ENCODE measurements at places on chromosomes 13 and 19.
A peak's percentile ranks its signal among the peaks of the same experiment; 100 is the strongest.

DNA sequence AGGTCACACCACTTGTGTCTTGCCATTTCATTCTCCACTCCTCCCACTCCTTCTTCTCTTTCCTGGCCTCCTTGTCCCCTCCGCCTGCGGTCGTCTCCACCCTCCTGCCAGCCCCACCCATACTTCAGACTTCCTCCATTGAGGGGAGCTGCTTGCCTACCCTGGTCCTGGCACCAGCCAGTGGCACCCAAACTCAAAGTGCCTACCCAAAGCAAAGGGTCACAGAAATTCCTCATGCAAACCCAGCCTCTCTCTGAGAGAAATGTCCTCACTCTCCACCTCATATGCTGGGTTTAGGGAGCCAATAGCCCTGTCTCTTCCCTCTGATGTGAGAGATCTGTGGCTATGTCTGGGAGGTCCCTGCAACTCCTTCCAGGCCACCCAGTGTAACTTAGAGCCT lies 109.6 kb downstream of the TEX26 start:
- no peak for DNase-seq

GRCh38 chr13:51444922-51445321 lies 7.9 kb downstream of the INTS6 start:
- no peak for DNase-seq

- DNase-seq, result no peak
Measured at GRCh38 chr19:33206261-33207039, 12.3 kb downstream of the LRP3 start.

GRCh38 chr13:114054264-114054663 lies 78.2 kb downstream of the RASA3 start:
- no peak for DNase-seq

GRCh38 chr19:55179606-55180484 lies at the start of gene SYT5:
Gene SYT5, minus strand, starts transcription at chr19:55180289. Its CDS starts 1,248 bp downstream, at chr19:55179041.
- peak; percentile 62 for DNase-seq

GRCh38 chr13:39952249-39953233 lies 297.1 kb downstream of the COG6 start:
- no peak for DNase-seq

GRCh38 chr13:20923272-20923671 lies 20.7 kb upstream of the XPO4 start:
- DNase-seq, result no peak

DNA sequence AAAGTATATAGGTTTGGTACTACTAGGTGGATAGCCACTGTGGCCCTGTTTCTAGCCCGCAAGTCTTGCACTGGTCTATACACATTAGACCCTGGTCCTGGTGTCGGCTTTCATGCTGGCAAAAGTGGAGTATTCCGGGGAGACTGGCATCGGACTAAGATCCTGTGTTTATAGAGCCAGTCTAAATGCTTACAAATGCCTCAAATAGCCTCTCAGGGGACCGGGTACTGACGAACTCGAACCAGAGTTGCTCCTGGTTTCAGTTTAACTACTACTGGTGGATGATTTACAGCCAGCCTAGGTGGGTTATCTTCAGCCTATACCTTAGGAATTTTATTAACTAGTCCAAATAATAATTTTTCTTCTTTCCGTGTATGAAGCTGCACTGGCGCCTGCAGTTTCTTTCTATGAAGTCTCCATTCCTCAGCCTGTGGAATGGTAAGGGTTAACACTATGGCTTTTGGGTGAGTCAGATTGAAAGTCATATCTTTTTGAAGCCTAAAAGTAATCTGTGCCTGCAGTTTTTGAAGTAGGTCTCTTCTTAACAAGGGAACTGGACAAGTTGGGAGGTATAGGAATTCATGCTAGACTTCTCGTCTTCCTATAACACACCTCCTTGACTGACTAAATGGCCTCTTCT lies 51.3 kb downstream of the OR10H4 start:
- no peak for DNase-seq

DNA sequence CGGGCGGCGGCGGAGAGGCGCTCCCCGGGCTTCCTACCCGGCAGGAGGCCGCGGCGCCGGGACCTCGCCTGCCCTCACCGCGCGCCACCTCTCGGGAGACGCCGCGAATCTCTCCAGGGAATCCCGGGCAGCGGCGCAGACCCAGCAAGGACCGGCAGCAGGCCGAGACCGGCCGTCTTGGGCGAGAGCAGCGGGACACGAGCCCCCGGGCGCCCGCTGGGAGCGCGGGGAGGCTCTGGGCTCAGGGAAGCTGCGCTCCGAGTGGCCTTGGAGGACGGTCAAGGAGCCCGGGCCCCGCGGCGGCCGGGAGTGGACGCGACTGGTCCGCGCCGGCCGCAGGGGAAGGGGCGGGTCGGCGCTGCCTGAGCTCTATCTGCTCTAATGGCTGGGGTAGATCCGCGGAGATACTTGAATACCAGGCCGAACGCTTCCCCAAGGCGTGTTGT lies 14.7 kb downstream of the CDX2 start:
- DNase-seq, result no peak

DNA sequence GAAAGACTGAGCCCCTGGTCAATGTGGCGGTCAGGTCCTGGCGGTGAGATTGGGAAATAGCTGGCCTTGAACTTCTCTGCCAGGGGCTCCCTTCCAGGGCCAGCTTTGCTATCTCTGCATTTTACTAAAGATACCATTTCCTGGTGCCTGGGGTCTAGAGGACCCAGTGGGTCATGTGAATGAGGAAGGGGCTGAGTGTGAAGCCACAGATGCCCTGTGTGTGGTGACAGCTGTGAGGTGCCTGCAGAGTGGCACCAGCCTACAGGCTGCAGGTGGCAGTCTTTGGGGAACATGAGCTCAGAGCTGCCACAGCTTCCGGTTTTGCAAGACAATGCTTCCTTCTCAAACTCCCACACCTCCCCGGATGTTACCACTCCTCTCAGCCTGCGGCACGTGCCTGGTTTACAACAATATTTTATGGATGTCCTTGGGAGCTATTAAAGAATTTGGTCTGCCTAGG lies 5.2 kb upstream of the MLNR start:
- no peak for DNase-seq

- DNase-seq, result no peak
Measured at GRCh38 chr19:7494416-7495098, 5.7 kb upstream of the PEX11G start.

- no peak for DNase-seq
Measured at GRCh38 chr19:55549500-55550320, 4.4 kb upstream of the SBK3 start.

DNA sequence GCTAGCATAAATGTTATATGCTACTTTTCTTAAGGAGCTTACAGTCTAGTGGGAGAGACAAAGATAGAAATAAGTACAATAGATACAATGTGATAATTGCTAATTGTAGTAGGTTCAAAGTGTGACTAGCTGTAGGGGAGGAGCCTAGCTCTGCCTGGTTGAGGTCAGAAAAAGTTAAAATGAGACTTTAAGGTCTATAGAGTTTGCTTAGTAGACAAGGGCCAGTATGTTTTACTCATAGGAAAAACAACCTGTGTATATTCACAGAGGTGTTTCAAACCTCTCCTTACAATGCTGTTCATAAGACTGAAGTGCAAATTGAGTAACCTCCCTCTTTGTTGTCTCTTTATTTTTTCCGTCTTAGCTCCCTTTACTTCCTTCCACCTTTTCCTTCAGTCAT lies 56.1 kb downstream of the PDS5B start:
- no peak for DNase-seq

- no peak for DNase-seq
Measured at GRCh38 chr13:24632382-24633121, 47.7 kb upstream of the ATP12A start.

DNA sequence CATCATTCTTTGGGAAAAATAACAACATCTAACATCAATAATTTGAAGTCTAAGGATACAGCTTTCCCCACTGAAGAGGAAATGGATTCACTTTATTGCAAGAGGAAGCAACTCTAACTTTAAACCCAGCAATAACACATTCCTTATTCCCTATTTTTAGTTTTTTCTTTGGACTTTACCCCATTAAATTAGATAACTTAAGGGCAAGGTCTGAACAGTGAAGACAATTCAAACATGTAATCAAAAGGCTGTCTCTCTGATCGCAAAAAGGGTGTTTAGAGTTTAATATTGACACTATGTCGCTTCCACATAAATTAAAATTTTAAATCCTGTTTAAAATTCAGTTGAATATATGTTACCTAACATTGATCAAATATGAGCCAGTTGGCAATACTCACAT lies 10.1 kb downstream of the EDNRB start:
- no peak for DNase-seq

DNA sequence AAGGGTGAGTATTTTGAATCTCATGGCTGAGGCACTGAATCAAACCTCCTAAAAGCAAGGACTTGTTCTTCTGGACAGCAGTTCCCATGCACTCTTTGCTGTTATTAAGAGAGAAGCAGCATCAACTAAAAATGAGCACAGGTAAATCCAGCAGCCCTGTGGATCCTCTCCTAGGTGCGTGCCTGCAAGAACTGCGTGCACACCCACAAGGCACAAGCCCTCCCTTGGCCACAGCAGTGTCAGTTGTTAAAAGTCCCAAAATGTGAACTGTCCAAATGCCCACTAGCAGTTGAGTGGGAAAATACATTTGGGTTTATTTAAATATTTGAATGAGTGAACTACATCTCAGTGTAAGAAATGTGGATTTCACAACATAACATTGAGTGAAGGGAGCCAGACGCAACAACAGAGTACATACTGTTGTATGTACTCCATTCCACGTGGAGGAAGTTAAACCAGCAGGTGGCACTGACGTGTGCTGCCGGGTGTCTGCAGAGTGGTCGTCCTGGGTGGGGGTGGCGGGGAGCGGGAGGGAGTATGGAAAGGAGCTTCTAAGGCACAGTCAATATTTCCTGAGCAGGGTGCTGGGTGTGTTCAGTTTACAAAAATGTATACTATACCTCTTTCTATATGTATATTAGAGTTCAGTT lies 266.4 kb downstream of the NALCN start:
- DNase-seq, result no peak

- DNase-seq, result no peak
Measured at GRCh38 chr13:102141625-102142472, 260.0 kb downstream of the FGF14 start.

DNA sequence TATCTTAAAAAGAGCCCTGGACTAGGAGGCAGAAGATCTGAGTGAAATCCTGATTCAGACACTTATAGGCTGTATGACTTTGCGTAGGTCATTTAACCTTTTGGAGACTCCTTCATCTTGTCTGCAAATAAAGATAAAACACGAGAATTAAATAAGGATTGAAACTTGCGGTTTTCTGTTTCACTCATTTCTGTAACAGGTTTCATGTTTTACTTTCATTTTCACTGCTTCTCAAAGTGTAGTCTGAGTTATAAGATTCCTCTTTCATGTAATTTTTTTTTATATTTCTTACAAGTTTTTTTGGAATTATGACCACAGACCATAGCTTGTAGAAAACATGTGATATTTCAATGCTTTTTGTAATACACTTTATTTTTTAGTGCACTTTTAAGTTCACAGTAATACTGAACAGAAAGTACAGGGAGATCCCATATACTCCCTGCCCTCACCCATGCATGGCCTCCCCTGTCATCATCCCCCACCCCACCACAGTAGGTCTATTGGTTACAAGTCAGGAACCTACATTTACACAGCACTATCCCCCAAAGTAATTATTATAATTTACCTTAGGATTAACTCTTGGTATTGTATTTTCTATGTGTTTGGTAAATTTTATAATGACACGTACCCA lies 174.6 kb downstream of the ITGBL1 start:
- no peak for DNase-seq

GRCh38 chr19:28847468-28847867 lies 365.5 kb downstream of the UQCRFS1 start:
- DNase-seq, result no peak

GRCh38 chr13:96792736-96793403 lies 201.4 kb downstream of the OXGR1 start:
- no peak for DNase-seq

GRCh38 chr19:23867895-23868294 lies 46.8 kb upstream of the ZNF726 start:
- no peak for DNase-seq

- DNase-seq, result no peak
Measured at GRCh38 chr13:43003729-43004128, 11.7 kb upstream of the EPSTI1 start.

- DNase-seq, result no peak
Measured at GRCh38 chr13:46983881-46984280, 87.0 kb upstream of the HTR2A start.

DNA sequence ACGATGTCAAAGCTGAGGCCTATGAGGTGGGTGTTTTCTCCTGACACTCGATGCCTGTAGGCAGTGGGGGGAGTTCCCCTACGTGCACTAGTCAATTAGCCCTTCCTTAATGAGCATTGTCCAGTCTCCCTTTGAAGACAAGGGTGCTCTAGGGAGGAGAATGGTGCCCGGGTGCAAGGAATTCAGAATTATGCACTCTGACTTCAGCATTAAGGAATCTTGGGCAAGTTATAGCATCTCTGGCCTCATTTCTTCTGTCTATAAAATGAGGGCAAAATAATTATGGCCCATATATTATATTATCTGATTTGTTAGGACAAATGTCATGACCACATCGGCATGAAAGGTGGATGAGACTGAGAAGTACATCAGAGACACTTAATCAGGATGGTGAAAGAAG lies 82.1 kb upstream of the SLC7A1 start:
- DNase-seq, result no peak

- DNase-seq, result no peak
Measured at GRCh38 chr19:10835089-10835753, 791 bp downstream of the TMED1 start.

DNA sequence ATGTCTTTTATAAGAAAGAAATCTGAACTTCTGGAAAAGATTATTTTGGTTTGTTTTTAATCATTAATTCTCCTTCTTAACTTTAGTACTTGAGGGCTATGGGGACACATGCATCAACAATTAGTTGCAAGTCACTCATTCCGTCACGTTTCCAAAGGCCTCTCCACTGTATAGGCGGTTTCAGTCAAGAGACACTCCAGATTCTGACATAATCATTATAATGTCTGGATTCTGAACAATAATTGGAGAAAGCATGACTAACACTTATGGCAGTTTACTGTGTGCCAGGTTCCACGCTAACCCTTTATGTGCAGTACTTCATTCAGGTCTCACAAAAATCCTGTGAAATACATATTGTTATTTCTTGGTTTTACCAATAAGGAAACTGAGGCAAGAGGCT lies 71.9 kb downstream of the TNFRSF19 start:
- no peak for DNase-seq

- no peak for DNase-seq
Measured at GRCh38 chr19:15404097-15404779, 14.6 kb downstream of the AKAP8L start.

GRCh38 chr13:26050568-26051230 lies 1.1 kb downstream of the SHISA2 start:
- no peak for DNase-seq

GRCh38 chr13:109727251-109727650 lies 59.1 kb downstream of the IRS2 start:
- DNase-seq, result no peak

- DNase-seq, result no peak
Measured at GRCh38 chr19:33390101-33390907, 16.8 kb downstream of the CEBPG start.

GRCh38 chr19:11090997-11091702 lies 1.9 kb downstream of the LDLR start:
- no peak for DNase-seq

GRCh38 chr19:5397804-5398692 lies 57.2 kb upstream of the ZNRF4 start:
- DNase-seq, result no peak

GRCh38 chr19:44585371-44586133 lies 27.8 kb upstream of the IGSF23 start:
- no peak for DNase-seq

All from activated CD8-positive, alpha-beta memory T cell treated with anti-CD3 and anti-CD28 coated beads for 1 hour (primary cell).